ENCODE measurements at places on chromosomes 2 and 18. TPM values are rescaled to one million over a fixed set of nuclear protein-coding genes. Genes with fewer than 3 reads are reported as not detected.

The UGT1A3 gene
- total RNA-seq = not detected

The CIB4 gene
- total RNA-seq = not detected

The STAMBP gene
- 62.1 TPM for total RNA-seq

GRCh38 chr2:211751848-211752247 lies 786.8 kb downstream of the ERBB4 start:
- H3K27ac ChIP-seq = no peak overlapping the region
- H3K27me3 ChIP-seq = no peaks in the 10 kb centered on the region
- H3K36me3 ChIP-seq = no peaks in the 10 kb centered on the region
- no peak overlapping the region for H3K4me3 ChIP-seq

- H3K4me3 ChIP-seq = no peak overlapping the region
- H3K27ac ChIP-seq = no peak overlapping the region
- no peak for DNase-seq
- H3K4me1 ChIP-seq = no peaks in the 10 kb centered on the region
- H3K36me3 ChIP-seq = no peaks in the 10 kb centered on the region
Observed at GRCh38 chr2:162232671-162233070, 10.6 kb downstream of the FAP start.

GRCh38 chr2:120631724-120632123 lies 103.9 kb upstream of the GLI2 start:
- no peak overlapping the region for H3K4me3 ChIP-seq
- H3K4me1 ChIP-seq = no peaks in the 10 kb centered on the region
- H3K27me3 ChIP-seq = peaks cover 4% of the 10 kb centered on the region

The SFT2D3 gene
- total RNA-seq = 3.7 TPM

DNA sequence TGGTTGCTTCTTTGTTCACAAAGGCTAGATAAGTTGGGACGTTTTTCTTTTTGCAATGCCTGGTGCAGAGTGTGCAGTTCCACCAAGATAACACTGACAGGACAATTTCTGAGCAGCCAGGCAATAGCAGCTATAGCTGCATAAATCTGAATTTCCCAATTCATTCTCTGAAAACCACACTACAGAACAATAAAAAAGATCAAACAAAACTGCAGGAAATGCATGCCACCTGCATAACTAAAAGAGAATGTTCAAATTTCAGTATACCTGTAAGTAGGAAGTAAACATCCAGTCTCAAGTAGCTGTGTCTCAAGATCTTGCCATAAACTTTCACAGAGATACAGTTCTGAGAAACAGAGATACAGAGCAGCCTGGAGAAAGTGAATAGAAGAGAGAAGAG lies 5.3 kb upstream of the KCTD18 start:
- H3K4me1 ChIP-seq = no peaks in the 10 kb centered on the region
- no peaks in the 10 kb centered on the region for H3K36me3 ChIP-seq
- no peak overlapping the region for H3K27ac ChIP-seq
- H3K4me3 ChIP-seq = no peak overlapping the region

The EIF5B gene
- 94.3 TPM for total RNA-seq

The TOGARAM2 gene
- total RNA-seq = 28.6 TPM

Data from psoas muscle (tissue), 8 donors.